ENCODE measurements at places on chromosomes 1 and 21.

DNA sequence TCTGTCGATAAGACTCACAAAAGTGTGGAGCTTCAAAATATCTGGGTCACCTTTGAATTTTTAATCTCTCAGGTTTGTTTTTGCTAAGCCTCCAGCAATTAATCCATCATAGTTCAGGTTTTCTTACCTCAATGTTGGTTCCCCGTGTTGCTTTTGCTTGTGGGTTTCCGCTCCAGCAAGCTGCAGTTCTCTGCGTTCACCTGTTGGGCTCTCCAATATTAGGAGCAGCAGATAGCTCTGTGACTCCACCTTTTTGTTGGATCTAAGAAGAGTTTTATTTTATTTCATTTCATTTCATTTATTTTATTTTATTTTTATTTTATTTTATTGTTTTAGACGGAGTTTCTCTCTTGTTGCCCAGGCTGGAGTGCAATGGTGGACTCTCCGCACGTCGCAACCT lies 335.5 kb downstream of the COL11A1 start:
- no peak for DNase-seq

GRCh38 chr1:226601456-226601855 lies 52.9 kb downstream of the STUM start:
- DNase-seq, result no peak

DNA sequence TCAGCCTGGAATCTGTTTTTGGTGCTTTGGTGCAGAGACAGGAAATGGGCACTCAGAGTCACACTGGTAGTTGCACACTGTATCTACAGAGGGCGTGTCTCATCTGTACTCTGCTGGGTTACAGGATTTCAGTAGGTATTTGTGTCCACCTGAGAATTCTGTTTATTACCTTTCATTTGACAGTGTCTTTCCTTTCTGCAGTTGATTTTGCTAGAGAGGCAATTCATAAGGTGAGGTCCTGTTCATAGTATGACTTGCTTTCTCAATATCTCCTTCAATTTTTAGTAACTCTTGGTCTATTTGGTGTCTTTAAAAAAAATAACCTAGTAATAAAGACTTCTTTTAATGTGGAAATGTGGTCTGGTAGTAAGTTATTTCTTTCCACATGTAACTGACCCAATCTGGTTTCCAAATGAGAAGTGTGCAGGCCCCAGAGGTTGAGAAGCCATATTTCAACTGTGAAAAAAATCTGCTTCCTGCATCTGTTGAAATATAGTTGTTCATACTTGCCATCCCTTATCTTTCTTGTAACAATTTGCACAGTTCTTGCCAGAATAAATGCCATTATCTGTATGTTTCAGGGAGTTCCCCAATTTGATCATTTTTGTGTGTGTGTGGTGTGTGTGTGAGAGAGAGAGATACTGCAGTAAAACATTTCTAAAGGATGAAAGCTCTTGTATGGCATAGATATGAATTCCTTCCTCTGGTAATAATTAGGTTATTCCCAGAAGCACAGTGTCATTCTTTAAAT lies 78.4 kb upstream of the DNAJC6 start:
- no peak for DNase-seq

DNA sequence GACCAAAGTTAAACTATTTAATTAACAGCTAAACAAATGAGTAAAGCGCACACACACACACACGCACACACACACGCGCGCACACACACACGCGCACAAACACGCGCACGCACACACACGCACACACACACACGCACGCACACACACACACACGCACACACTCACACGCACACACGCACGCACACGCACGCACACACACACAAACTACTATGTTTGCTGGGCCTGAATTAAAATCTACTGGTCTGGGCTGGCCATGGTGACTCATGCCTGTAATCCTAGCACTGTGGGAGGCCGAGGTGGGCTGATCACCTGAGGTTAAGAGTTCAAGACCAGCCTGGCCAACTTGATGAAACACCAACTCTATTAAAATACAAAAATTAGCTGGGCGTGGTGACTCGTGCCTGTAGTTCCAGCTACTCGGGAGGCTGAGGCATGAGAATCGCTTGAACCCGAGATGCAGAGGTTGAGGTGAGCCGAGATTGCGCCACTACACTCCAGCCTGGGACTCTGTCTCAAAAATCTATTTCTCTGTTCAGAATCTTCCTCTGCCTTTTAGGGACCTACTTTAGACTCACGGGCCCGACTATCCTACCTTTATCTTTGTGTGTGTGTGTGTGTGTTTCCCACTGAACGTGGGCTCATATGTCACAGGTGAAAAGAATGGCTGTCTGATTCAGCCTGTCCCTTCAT lies 37.5 kb upstream of the DNAJC11 start:
- no peak for DNase-seq

DNA sequence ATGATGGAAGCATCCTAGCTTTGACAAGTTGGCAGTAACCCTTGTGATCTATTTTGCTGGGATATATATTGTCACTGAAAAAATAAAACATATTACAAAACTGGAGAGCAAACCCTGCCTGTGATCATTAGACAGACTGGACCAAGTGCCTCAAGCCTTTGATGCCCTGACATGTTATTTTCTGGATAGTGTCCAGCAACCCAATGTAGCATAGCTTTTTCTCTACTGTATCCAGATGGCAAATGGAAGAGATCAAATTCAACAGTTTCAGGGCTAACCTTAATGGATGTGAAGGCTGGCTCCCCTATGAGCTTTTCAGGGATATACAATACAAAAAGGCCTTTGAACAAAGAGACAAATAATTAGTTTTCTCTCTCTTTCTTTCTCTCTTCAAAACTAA lies 25.1 kb downstream of the WARS2 start:
- DNase-seq, result no peak
